ENCODE measurements at places on chromosomes 7 and 10. TPM values are rescaled to one million over a fixed set of nuclear protein-coding genes. Genes with fewer than 3 reads are reported as not detected.
A peak's percentile ranks its signal among the peaks of the same experiment; 100 is the strongest.

- no peak overlapping the region for H3K4me3 ChIP-seq
- peaks cover 14% of the 10 kb centered on the region for H3K4me1 ChIP-seq
- H3K36me3 ChIP-seq, result no peaks in the 10 kb centered on the region
- no peak overlapping the region for H3K27ac ChIP-seq
Measured at GRCh38 chr10:76454506-76455140, 1023.2 kb downstream of the LRMDA start.

HUS1 gene
- 26.5 TPM for total RNA-seq

DNA sequence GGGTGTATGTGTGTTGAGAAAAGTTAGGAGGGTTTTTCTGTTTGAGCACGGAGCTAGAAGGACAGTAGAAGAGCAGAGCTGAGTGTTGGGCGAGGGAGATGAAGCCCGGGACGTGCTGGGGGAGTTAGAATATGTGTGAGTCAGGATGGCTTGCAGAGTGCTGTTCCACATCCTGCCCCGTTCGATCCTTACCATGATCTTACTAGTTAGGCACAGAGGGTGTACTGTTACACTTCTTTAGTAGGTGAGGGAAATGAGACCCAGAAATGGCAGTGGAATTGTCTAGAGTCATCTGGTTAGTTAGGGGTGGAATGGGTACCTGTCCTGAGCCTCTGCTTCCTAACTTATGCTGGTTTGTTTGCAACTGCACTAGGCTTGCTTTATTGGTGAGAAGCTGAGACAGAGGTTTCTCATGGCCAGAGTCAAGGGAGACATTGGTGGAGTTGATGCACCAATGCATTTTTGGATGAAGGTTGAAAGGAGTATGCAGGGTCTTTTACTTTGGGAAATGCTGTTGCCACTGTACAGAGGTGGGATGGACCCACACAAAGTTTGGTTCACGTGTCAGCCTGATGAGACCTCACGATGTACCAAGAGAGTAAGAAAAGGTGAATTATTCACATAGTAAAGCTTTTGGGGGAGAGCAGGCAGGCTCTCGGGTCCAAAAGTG lies 42.4 kb downstream of the CCNY start:
- no peaks in the 10 kb centered on the region for H3K27me3 ChIP-seq
- no peak for DNase-seq
- peak overlapping the region; percentile 84 for H3K27ac ChIP-seq
- H3K4me1 ChIP-seq, result peaks cover 14% of the 10 kb centered on the region
- H3K36me3 ChIP-seq, result no peaks in the 10 kb centered on the region
- no peak overlapping the region for H3K4me3 ChIP-seq

- DNase-seq, result no peak
- H3K4me3 ChIP-seq, result no peak overlapping the region
- H3K27ac ChIP-seq, result no peak overlapping the region
Measured at GRCh38 chr7:82438521-82438920, 5.1 kb downstream of the CACNA2D1 start.

GRCh38 chr7:2670720-2671391 lies 17.1 kb upstream of the AMZ1 start:
- H3K36me3 ChIP-seq, result no peaks in the 10 kb centered on the region
- DNase-seq, result peak; percentile 63
- no peak overlapping the region for H3K4me3 ChIP-seq
- no peaks in the 10 kb centered on the region for H3K4me1 ChIP-seq

DNA sequence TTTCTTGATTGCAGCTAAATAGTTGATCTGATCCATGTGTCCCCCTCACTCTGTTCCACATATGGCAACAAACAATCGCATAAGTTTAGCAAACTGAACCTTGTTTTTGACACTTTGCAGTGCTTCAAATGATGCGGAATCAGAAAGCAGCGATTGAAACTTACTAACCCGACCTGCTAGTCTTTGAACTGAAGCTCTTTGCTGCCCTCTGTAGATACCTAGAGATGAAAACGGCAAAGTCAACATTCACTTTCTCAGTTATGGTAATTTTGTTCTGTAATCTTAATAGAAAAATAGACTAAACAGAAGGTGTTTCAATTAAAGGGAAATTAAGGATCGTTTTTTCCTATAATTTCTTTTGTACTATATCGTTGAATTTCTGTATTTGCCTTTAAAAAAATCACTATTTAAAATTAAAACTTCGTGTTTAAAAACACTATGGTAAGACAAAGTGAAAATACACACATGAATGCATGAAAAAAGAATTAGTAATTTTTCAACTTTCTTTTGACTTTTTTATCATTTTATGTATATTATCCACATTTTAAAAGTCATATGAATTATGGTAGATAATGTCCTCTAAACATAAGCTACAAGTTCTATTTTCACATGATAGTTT lies 276.5 kb downstream of the MAGI2 start:
- no peak overlapping the region for H3K4me3 ChIP-seq
- H3K4me1 ChIP-seq, result peaks cover 3% of the 10 kb centered on the region
- peak; percentile 15 for DNase-seq
- no peak overlapping the region for H3K27ac ChIP-seq

Measured in lung (tissue), 17 donors.